ENCODE measurements at places on chromosomes 2 and 18. TPM values are rescaled to one million over a fixed set of nuclear protein-coding genes. Genes with fewer than 3 reads are reported as not detected.

The PROKR1 gene
- total RNA-seq = not detected

The BIRC6 gene
- 32.5 TPM for total RNA-seq

The EN1 gene
- total RNA-seq = 1.1 TPM

The CYP1B1 gene
- 9.8 TPM for total RNA-seq

The OXER1 gene
- total RNA-seq = not detected

The POTEI gene
- total RNA-seq = 0.01 TPM

The INHA gene
- 0.20 TPM for total RNA-seq
